ENCODE measurements at places on chromosomes 6 and 20. TPM values are rescaled to one million over a fixed set of nuclear protein-coding genes. Genes with fewer than 3 reads are reported as not detected.

DEFB124 gene
- total RNA-seq: not detected

DNA sequence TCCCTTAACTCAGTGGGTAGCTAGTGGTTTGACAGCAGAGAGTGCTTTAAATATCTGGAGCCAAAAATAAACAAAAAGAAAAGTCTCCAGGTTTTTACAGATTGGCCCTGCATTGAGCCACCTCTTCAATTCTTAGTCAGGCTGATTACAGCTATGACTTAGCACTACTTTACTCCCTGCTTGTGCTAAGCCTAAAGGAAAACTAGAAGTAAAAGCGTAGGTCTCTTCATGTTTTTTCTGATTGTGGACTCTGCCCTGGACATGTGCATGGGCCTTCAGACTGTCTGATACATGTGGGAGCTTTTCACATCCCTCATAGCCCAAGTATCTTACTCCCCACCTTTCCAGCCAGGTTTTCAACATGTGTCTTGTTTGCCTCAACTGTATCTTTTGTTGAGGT, 33.3 kb downstream of the KPNA5 start:
- DNase-seq: no peak

ANKRD66 gene
- total RNA-seq: not detected

GRCh38 chr20:46375771-46376170, 30.6 kb downstream of the ELMO2 start:
- no peak for DNase-seq

GRCh38 chr20:37198932-37199660, 19.7 kb upstream of the MROH8 start:
- no peak for DNase-seq

DNA sequence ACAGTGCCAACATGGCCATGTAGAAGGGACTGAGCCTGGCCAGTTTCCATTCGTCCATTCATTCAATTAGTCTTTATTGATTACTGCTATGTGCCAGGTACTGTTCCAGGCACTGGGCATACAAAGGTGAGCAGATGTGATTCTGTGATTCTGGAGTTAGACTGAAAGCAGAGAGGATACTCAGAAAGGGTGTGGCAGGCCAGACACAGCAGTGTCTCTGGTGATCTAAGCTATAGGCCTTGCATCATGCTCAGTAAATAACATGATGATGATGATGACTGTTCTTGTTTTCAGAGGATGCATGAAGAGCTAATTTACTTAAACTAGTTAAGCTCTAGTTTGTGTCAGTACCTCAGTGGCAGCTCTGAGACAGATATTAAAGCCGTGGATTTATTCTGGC, 31.4 kb upstream of the FUCA2 start:
- DNase-seq: no peak

TXNDC5 gene
- 65.3 TPM for total RNA-seq

SAMD3 gene
- total RNA-seq: 0.42 TPM

SCRT2 gene
- total RNA-seq: not detected

DNA sequence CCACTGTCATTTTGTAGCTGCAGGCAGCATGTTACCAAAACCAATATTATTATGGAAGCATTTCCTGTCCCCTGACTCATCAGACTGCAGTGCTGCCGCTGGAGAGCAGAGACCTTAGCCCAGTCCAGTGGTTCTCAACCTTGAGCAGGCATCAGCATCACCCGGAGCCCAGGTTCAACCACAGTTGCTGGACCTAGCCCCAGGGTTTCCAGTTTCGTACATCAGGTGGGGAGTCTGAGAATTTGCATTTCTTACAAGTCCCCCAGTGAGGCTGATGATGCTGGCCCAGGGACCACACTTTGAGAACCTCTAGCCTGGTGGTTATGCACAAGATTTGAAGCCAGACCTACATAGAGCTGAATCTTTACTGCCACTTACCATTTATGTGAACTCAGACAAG, 47.3 kb downstream of the LY86 start:
- no peak for DNase-seq

DNA sequence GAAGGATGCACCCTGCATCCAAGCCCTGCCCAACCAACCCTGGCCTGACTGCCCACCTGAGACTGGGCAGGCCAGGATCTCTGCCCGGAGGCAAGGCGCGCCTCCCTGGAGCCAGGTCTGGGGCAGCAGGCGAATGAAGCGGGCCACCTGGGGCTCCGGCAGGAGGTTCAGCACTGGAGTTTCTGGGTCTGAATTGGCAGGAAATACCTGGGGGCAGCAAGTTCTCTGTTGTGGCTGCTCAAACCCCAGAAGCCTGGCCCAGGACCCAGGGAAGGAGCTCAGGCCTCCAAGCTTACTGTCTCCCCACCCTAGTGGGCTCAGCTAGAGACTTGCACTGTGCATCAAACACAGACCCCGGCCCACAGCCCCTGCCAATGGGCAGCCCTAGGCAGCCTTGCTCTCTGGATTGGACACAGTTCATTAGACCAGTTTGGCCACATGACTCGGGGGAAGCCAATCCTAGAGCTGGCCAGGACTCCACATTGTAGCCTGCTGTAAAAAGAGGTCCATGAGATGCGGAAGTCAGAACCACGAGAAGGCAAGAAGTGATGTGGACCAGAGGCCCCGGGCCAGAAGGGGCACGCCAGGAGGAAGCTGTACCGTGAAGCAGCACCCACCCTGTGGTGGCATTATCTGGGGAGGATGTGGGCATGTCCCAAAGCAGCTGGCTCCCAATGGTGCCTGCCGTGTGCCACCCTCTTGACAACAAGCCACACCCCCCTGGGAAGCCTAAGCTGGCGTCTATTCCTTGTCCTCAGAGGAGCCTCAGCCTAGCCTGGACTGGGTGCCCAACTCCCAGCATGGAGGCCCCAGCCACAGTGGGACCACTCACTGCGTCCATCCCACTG, 3.1 kb downstream of the CPXM1 start:
- no peak for DNase-seq

LINC00237 gene
- not detected for total RNA-seq

DNA sequence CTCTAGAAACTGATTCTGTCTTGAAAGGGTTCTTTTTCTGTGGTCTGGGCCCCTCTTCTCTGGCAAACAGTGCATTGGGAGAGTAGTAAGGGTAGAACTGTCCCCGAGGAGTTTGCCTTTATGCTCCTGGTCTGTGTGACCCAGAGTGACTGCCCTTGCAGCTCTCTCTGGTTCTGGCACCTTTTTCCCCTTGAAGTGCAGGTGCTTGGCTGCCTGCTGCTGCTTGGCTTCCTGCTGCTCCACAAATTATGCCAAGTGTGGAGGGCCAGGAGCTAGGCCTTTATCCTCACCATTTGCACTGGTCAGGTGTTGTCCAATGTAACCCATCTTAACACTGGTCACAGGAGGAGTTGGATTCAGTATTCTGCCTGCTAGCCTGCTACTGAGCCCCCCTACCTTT, 11.2 kb downstream of the KIZ start:
- no peak for DNase-seq

GRCh38 chr6:157531169-157531985, 150.4 kb downstream of the ZDHHC14 start:
- no peak for DNase-seq

GRCh38 chr6:68754681-68755213, 119.7 kb downstream of the ADGRB3 start:
- DNase-seq: no peak

DNA sequence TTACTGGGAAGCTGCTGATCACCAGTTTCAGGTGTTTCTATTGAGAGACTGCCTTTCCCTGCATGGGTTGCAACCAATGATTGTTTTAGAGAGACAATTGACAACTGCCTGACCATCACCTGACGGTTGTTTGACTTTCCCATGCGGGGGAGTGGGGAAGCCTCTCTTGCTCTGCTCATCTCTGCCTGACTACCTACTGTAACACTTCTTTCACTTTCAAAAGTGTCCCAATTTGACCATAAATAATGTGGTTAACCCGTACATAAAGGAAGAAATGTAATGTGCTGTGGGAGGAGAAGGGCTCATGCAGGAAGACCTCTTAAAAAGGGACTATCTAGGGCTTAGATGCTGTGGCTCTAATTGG, 122.1 kb upstream of the PHACTR1 start:
- DNase-seq: no peak
